Thymus (tissue), 14 donors: ENCODE measurements at places on chromosomes 1 and 21. TPM values are rescaled to one million over a fixed set of nuclear protein-coding genes. Genes with fewer than 3 reads are reported as not detected.

DNA sequence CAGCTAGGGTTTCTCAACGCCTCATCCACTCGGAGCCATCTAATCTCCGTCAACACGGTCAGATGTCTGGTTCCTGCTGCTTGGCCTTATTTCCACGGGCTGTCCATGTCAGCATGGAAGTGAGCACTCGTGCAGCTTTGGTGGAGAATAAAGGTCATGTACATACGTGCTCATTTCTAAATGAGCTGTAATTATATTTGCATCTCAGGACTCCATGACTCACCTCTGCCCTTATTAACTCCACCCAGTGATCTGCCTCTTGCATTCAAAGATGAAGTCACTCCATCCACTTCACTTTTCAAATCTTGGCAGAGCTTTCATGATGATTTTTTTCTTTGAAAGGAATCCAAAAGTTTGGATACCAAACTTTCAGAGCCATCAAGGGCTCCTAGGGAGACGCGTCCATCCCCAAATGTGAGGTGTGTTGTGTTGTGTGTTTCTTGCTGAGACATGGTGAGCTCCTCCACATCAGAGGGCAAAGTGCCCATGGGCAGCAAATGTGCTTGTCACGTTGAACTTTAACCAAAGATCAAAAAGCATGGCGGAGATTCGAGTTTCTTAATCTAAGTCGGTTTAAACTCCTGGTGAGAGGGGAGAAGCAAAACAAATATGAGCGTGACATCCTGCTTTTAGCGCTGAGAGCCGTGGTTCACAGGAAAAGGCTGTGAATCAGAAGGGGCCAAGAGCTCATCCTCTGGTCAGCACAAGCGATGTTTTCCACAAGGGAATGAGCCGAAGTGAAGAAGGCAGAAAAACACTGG is 68.6 kb upstream of the ERRFI1 start:
- no peaks in the 10 kb centered on the region for H3K27me3 ChIP-seq
- DNase-seq, result no peak
- no peaks in the 10 kb centered on the region for H3K4me1 ChIP-seq
- no peaks in the 10 kb centered on the region for H3K36me3 ChIP-seq

Gene TCEA3
- total RNA-seq, result 3.0 TPM

GRCh38 chr1:234843946-234844345 is 234.0 kb upstream of the IRF2BP2 start:
- no peaks in the 10 kb centered on the region for H3K36me3 ChIP-seq
- peaks cover 44% of the 10 kb centered on the region for H3K4me1 ChIP-seq
- H3K4me3 ChIP-seq, result no peak overlapping the region
- no peaks in the 10 kb centered on the region for H3K27me3 ChIP-seq
- DNase-seq, result no peak
- no peak overlapping the region for H3K27ac ChIP-seq

GRCh38 chr1:11731691-11732283 is 4.1 kb upstream of the AGTRAP start:
- H3K27ac ChIP-seq, result peak overlapping the region; percentile 94
- H3K4me1 ChIP-seq, result peaks cover 51% of the 10 kb centered on the region
- H3K27me3 ChIP-seq, result peaks cover 8% of the 10 kb centered on the region
- H3K36me3 ChIP-seq, result no peaks in the 10 kb centered on the region
- peak; percentile 73 for DNase-seq
- peak overlapping the region; percentile 0 for H3K4me3 ChIP-seq

Gene HSD17B7
- total RNA-seq, result 10.9 TPM

Gene AVPR1B
- total RNA-seq, result 0.09 TPM

DNA sequence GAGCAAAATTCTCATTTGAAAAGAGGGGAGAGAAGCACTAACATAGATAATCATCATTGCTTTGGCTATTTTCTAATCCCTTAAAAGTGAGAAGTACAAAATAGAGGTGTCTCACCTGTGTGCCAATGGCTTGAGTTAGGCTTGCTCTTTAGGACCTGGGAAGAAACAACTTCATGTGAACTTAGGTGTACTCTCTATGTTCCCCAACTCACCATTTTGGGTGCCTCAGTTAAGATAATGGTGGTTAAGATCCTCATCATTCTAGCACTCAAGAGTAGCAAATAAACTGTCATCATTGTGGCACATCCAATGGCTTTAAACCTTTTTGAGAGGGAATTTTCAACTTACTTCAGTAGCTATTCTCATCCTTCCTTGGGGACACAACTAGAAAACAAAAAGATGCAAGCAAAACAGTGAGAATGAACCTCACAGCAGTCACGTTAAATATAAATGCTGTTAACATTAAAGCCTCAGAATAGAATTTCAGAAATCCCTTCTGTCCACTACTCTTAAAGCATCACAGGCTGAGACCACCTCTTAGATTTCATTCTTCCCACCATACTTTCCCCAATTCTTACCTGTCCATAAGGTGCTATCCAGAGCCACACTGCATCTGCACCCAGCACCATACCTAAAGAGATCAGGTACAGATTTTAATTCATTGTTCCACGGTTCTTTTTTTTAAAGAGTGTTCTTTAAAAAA is 1.2 kb downstream of the GAS5 start:
- no peak overlapping the region for H3K27ac ChIP-seq
- peak overlapping the region; percentile 85 for H3K4me3 ChIP-seq

DNA sequence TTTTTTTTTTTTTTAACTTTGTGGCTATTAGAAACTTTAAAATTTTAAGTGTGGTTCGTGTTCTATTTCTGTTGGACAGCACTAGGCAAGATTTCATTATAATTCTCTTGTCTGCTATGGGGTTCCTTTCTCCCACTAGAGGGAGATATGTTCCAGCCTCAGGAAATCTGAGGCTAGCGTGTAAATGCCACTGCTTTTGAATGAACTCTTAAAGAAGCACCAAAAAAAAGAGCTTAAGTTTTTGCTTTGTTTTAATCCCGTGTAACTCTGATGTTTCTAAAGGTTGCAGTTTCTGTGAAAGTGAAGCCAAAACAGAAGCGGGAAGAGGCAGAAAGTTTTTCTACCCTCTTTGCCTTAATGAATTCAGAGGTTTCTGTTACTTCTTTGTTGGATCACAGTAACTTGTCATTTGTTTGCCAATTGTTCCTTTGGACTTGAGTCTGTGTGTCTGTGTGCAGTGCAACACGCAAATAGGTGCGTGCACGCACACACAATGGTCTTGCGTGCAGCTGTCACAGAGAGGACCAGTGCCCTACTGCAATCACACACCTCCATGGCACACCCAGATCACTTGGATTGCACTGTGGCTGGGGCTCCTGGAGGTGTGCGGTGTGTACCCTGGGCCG is 32.3 kb downstream of the HHAT start:
- H3K27me3 ChIP-seq, result no peaks in the 10 kb centered on the region
- H3K36me3 ChIP-seq, result no peaks in the 10 kb centered on the region
- H3K27ac ChIP-seq, result no peak overlapping the region
- DNase-seq, result peak; percentile 7
- no peaks in the 10 kb centered on the region for H3K4me1 ChIP-seq

GRCh38 chr1:168691541-168691940 is 37.5 kb downstream of the DPT start:
- no peaks in the 10 kb centered on the region for H3K27me3 ChIP-seq
- H3K4me3 ChIP-seq, result no peak overlapping the region
- H3K4me1 ChIP-seq, result no peaks in the 10 kb centered on the region

- H3K27me3 ChIP-seq, result peaks cover 3% of the 10 kb centered on the region
- DNase-seq, result no peak
- no peak overlapping the region for H3K27ac ChIP-seq
- no peak overlapping the region for H3K4me3 ChIP-seq
- H3K4me1 ChIP-seq, result peaks cover 17% of the 10 kb centered on the region
Observed at GRCh38 chr1:114344656-114345055, 166.3 kb downstream of the TRIM33 start.

Gene PLA2G2D
- 0.52 TPM for total RNA-seq

- no peak overlapping the region for H3K4me3 ChIP-seq
- DNase-seq, result no peak
- H3K27me3 ChIP-seq, result no peaks in the 10 kb centered on the region
Observed at GRCh38 chr1:42937836-42938644, 20.6 kb downstream of the SLC2A1 start.

Gene KRTAP7-1
- not detected for total RNA-seq

Gene C1orf185
- not detected for total RNA-seq

Gene OVAAL
- total RNA-seq, result 0.05 TPM

Gene DEPDC1
- 15.5 TPM for total RNA-seq

DNA sequence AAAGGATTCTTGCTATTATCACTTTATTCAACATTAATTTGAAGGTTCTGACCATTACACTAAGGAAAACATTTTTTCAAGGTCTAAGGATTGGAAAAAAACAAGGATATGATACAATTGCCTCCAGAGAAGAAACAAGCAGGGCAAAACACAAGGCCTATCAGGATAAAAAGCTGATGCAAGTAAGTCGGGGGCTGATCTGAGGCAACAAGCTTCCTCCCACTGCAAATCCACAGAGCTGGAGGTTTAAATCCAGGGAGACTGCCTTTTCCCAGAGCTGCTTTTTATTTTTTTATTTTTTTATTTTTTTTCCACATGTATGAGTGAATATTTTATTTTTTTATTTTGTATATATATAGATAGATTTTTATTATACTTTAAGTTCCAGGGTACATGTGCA is 19.4 kb upstream of the S100A2 start:
- no peak overlapping the region for H3K27ac ChIP-seq
- DNase-seq, result no peak
- no peaks in the 10 kb centered on the region for H3K36me3 ChIP-seq
- H3K4me1 ChIP-seq, result no peaks in the 10 kb centered on the region

Gene CD5L
- 1.2 TPM for total RNA-seq

- no peak within 1 kb of the TSS for H3K27ac ChIP-seq
- H3K36me3 ChIP-seq, result no peaks in the 10 kb centered on the region
- peak within 1 kb of the TSS; percentile 54 for H3K4me3 ChIP-seq
- DNase-seq, result peak; percentile 46
- H3K4me1 ChIP-seq, result peaks cover 9% of the 10 kb centered on the region
Observed at GRCh38 chr1:2049718-2050431, at the start of gene PRKCZ. Gene PRKCZ, plus strand, starts transcription at chr1:2050411. Its CDS starts 220 bp downstream, at chr1:2050631.

DNA sequence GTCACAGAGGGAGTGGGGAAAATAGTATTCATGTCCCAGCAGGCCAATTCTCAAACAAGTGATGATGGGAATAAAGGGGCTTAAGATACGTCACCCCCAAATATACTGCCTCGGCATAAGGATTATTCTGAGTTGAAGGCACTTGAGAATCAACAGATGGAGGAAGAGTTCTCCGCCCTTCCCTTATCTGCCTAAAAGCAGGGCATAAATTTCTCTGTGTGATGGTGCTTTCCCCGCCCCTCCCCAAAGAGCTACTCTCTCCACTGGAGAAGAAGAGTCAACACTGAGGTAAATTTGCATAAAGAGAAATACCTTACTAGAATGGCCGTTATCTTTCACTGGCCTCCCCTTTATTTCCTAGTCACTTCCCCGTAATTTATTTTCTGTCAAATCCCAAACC is 18.7 kb downstream of the BECN2 start:
- DNase-seq, result no peak
- no peak overlapping the region for H3K4me3 ChIP-seq
- no peak overlapping the region for H3K27ac ChIP-seq
- no peaks in the 10 kb centered on the region for H3K36me3 ChIP-seq

GRCh38 chr1:67484492-67484891 is 54.3 kb upstream of the SERBP1 start:
- H3K27me3 ChIP-seq, result no peaks in the 10 kb centered on the region
- no peaks in the 10 kb centered on the region for H3K36me3 ChIP-seq
- no peaks in the 10 kb centered on the region for H3K4me1 ChIP-seq
- no peak overlapping the region for H3K27ac ChIP-seq
- H3K4me3 ChIP-seq, result no peak overlapping the region

Gene KCNN3
- 1.8 TPM for total RNA-seq

DNA sequence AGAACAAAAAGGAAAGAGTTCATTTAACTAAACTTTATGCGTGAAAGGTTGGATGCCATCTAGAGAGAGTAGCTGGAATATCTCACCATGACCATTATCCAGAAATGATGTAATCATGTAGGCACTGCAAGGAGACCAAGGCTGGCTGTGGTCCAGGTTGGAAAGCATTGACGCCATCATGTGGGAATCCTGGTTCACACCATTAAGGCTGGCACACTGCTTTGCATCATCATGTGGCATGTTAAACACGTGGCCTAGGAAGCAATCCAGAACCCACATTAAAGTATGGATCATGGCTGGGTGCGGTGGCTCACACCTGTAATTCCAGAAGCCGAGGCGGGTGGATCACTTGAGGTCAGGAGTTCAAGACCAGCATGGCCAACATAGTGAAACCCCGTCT is 4.3 kb downstream of the ADAMTS1 start:
- no peak overlapping the region for H3K27ac ChIP-seq
- H3K4me3 ChIP-seq, result no peak overlapping the region
- H3K27me3 ChIP-seq, result peaks cover 13% of the 10 kb centered on the region
- no peak for DNase-seq
